Activated CD8-positive, alpha-beta memory T cell treated with anti-CD3 and anti-CD28 coated beads, Interleukin-2, amount 10 ng/mL, durations not matched to agents 7 days and 5 days (primary cell): ENCODE measurements at places on chromosomes 2 and 18. TPM values are rescaled to one million over a fixed set of nuclear protein-coding genes. Genes with fewer than 3 reads are reported as not detected.
A peak's percentile ranks its signal among the peaks of the same experiment; 100 is the strongest.

The FAM161A gene
- 4.8 TPM for total RNA-seq

The ZNF385B gene
- total RNA-seq: not detected

The RAB27B gene
- total RNA-seq: 0.66 TPM

The IL1RN gene
- 1.8 TPM for total RNA-seq

The OR6B2 gene
- not detected for total RNA-seq

GRCh38 chr18:21054252-21054821 is 57.3 kb downstream of the ROCK1 start:
- no peaks in the 10 kb centered on the region for H3K27me3 ChIP-seq
- peaks cover 5% of the 10 kb centered on the region for H3K36me3 ChIP-seq

DNA sequence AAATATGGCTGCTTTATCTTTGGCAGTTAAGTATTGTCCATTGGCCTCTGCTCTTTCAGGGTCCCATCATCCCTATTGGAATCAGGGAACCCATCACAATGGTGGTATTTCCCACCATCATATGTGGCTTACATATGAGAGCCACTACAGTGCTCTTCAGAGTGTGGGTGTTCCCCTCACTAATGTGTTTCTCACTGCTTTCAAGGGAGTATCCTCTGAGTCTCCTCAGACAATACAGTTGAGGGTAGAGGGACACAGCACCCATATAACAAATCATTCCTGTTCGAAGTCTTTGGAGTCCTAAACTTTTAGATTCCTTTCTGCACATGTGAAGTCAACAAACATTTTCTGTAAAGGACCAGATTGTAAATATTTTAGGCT is 48.8 kb upstream of the DNAJC10 start:
- no peak overlapping the region for H3K27ac ChIP-seq
- no peaks in the 10 kb centered on the region for H3K36me3 ChIP-seq
- H3K4me3 ChIP-seq: no peak overlapping the region
- no peak for DNase-seq

DNA sequence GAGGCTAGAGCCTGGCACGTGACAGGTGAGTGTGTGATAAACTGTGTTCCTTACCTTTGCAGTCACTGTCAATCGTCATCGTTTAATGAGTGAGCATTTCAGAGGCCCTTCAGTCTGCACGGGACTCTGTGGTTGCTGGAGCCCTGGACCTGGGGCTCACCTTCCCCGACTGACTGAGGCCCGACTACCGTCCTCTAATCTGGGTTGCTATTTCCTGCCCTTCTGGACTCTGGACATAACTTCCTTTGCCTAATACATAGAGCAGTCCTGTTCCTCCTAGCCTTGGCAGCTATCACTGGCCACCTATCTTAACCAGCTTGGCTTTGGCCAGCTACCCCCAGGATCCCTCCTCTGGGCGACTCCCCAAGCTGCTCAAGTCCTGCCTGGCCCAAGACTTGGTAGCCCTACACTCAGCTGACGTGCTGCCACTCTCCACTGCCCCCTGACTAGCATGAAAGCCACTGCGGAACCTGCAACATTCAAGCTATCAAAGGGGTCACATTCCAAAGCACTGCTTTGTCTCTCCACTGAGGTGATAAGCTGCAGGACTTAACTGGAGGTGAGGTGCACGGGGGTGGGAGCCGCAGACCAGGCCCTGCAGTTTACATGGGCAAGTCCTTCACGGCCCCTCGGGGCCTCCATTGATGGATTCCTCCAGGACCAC is 11.1 kb upstream of the RAB17 start:
- no peaks in the 10 kb centered on the region for H3K27me3 ChIP-seq
- H3K36me3 ChIP-seq: no peaks in the 10 kb centered on the region
- H3K27ac ChIP-seq: no peak overlapping the region
- DNase-seq: no peak
- H3K4me3 ChIP-seq: no peak overlapping the region
- H3K4me1 ChIP-seq: peaks cover 12% of the 10 kb centered on the region

DNA sequence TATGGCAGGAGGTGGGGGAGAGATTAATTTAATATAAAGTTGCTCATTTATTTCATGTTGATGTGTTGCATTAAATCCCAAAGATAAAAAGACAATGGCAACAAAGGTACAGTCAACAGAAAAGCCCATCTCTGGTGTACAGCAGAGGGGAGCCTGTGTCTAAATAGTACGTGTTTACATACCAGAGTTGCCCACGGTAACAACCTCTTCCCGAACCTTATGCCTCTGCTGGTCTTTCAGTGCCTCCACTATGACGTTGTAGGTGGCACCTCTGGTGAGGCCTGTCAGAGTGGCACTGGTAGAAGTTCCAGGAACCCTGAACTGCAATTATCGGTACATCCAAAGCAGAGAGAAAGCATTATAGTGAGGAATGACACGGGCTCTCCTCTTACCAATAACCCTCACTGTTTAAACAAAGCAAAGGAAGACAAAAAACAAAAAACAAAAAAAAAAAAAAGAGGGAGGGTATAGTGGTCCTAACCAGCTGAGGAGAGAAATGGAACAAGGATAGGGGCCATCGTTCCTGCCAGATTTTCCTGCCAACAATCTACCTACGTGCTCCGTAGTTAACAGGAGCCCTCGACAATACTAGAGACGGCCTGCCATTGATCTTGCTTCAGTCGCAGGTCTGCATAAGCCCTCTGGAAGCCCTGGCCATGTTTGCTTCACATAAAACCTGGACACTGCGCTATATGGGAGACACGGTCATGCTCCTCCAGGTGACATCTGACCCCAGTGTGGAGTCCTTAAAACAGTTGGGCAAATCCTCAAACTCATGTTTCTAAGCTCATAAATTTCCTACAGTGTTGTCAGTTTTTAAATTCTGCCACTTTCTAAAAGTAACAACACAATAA is 58.5 kb downstream of the ATIC start:
- no peak overlapping the region for H3K27ac ChIP-seq
- peaks cover 16% of the 10 kb centered on the region for H3K36me3 ChIP-seq
- no peaks in the 10 kb centered on the region for H3K27me3 ChIP-seq
- H3K4me3 ChIP-seq: no peak overlapping the region
- no peak for DNase-seq
- no peaks in the 10 kb centered on the region for H3K4me1 ChIP-seq

- H3K4me1 ChIP-seq: peaks cover 49% of the 10 kb centered on the region
- peak overlapping the region; percentile 86 for H3K27ac ChIP-seq
- peaks cover 29% of the 10 kb centered on the region for H3K36me3 ChIP-seq
- DNase-seq: no peak
Observed at GRCh38 chr2:203934711-203935438, 1.7 kb upstream of the ICOS start.

- H3K4me1 ChIP-seq: no peaks in the 10 kb centered on the region
- no peaks in the 10 kb centered on the region for H3K36me3 ChIP-seq
- no peaks in the 10 kb centered on the region for H3K27me3 ChIP-seq
- no peak for DNase-seq
Observed at GRCh38 chr2:179917272-179917671, 55.9 kb upstream of the ZNF385B start.

DNA sequence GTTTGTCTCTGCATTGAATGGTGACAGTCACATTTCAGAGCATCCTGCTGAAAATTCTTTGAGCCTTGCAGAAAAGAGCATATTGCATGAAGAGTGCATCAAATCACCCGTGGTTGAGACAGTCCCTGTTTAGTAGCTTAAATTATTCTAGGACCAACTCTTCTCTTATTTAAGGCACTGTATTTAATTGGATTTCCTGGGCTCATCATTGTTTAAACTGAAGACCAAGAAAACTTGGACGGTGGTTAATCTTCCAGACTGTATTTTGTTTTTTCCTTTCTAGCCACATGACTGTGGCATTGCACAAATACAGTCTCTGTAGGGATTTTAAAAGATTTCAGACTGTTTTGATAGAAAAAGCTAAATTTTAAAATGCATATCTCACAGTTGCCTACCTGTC is 114.4 kb downstream of the GALNT3 start:
- no peak overlapping the region for H3K4me3 ChIP-seq
- H3K4me1 ChIP-seq: no peaks in the 10 kb centered on the region
- no peak overlapping the region for H3K27ac ChIP-seq
- peaks cover 4% of the 10 kb centered on the region for H3K27me3 ChIP-seq

- H3K36me3 ChIP-seq: peaks cover 4% of the 10 kb centered on the region
- H3K27ac ChIP-seq: peak overlapping the region; percentile 34
- H3K4me3 ChIP-seq: no peak overlapping the region
- DNase-seq: no peak
- no peaks in the 10 kb centered on the region for H3K27me3 ChIP-seq
Observed at GRCh38 chr2:46066601-46067000, 230.6 kb upstream of the EPAS1 start.

DNA sequence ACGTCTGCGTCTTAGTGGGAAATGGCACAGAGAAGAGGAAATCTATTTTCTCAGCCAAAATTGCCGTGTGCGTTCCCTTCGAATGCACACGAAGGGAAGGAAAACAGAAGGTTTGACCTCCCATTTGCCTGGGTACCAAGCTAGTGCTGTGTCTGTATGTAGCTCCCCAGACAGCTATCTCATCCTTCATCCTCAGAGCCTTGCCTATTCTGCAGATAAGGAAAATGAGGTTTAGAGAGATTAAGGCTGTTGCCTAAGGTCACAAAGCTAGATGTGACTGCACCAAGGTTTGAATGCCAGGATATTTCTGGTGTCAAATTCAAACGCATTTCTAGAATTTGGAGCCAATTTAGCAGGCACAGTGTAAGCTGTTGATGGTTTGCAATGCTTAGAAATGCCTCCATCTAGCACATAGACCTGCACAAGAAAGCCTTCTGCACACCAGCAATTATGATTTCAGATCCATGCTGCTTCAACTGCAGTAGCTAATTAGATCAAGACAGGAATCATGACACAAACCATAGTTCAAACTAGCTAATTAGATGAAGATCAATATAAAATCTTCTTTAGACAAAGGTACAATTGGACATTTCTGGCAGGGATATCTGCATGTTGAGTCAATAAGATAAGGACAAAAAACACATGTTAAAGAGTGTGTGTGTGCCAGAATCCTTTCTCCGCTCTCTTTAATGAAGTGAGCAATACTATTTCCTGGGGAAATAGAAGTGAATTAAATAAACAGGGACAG is 115.1 kb downstream of the CMPK2 start:
- no peaks in the 10 kb centered on the region for H3K4me1 ChIP-seq
- no peak overlapping the region for H3K27ac ChIP-seq
- no peaks in the 10 kb centered on the region for H3K36me3 ChIP-seq
- H3K4me3 ChIP-seq: no peak overlapping the region

DNA sequence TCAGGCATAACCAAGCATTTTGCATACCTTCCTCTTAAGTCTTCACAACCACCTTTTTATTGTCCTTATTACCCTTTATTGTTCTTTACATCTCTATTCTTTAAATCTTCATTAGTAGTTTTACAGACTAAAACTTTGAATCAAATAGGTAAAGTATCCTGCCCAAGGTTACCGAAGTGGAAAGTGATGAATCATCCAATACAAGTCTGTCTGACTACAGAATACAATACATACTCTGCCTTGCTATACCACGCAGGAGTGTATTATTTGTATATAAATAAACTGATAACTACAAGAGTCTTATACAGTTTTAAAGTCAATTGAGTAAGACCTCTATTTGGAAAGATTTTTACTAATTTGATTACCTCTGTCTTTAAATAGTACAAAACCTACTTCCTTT is 196.0 kb downstream of the ZEB2 start:
- peaks cover 83% of the 10 kb centered on the region for H3K4me1 ChIP-seq
- H3K4me3 ChIP-seq: peak overlapping the region; percentile 71
- DNase-seq: no peak
- peak overlapping the region; percentile 100 for H3K27ac ChIP-seq

DNA sequence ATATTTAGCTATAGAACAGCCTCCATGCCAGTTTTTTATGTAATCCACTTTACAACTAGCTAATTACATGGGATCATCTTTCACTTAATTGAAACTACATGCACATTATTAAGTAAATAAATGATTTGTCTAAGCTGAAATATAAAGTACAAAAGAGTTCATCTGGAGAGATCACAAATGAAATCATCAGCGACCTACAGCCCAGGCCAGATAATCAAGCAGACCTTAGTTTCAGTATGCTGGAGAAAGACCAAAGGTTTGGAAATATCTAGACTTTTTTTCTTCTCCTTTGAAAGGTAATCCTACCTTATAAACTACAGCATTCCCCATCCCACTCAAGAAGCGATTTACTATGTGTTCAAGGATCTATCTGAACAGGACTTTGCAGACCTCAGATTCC is 26.5 kb downstream of the FIGN start:
- no peaks in the 10 kb centered on the region for H3K36me3 ChIP-seq
- no peak overlapping the region for H3K27ac ChIP-seq
- no peaks in the 10 kb centered on the region for H3K4me1 ChIP-seq
- DNase-seq: no peak
- H3K4me3 ChIP-seq: no peak overlapping the region
- H3K27me3 ChIP-seq: no peaks in the 10 kb centered on the region

- DNase-seq: no peak
- H3K4me1 ChIP-seq: no peaks in the 10 kb centered on the region
- H3K27ac ChIP-seq: no peak overlapping the region
- H3K36me3 ChIP-seq: no peaks in the 10 kb centered on the region
Observed at GRCh38 chr2:183614799-183615435, 490.7 kb downstream of the NUP35 start.

DNA sequence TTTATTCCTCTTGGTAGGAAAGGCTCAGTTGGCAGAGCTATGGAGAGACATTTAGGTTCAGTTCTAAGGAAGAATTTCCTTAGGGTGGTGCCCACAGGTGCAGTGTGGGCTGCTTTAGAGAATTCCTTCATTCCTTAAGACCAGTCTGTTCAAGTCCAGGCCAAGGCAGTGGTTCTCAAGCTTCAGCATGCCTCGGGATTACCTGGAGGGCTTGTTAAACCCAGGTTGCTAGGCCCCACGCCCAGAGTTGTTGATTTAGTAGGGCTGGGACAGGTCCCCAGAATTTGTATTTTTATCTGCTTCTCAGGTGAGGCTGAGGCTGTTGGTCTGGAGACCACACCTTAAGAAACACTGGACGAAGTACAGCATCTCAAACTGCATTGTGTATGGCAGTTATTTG is 68.9 kb downstream of the CERS6 start:
- no peak overlapping the region for H3K4me3 ChIP-seq
- no peak overlapping the region for H3K27ac ChIP-seq
- H3K27me3 ChIP-seq: peaks cover 3% of the 10 kb centered on the region
- no peaks in the 10 kb centered on the region for H3K36me3 ChIP-seq
- no peak for DNase-seq
- H3K4me1 ChIP-seq: no peaks in the 10 kb centered on the region

DNA sequence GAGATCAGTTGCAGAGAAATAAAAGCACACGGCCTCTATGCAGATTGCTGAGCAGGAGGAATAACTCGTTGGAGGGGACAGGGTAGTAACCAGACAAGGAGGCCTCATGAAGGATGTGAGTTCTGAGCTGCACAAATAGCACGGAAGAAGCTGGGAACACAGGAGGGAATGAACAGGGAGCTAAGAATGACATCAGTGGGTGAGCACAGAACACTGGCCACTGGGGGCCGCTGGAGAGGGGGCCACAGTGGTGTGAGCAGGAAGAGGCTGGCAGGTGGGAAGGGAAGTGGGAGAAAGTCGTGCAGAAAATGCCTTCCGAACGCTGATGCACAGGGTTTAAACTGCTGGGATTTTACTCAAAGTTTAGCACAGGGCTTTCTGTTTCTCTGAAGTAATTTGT is 61.0 kb downstream of the ZAP70 start:
- H3K36me3 ChIP-seq: peaks cover 10% of the 10 kb centered on the region
- peaks cover 6% of the 10 kb centered on the region for H3K4me1 ChIP-seq
- no peak overlapping the region for H3K27ac ChIP-seq
- H3K27me3 ChIP-seq: no peaks in the 10 kb centered on the region
- no peak for DNase-seq
